Lung (tissue), 17 donors: ENCODE measurements at places on chromosomes 1 and 21. TPM values are rescaled to one million over a fixed set of nuclear protein-coding genes. Genes with fewer than 3 reads are reported as not detected.
A peak's percentile ranks its signal among the peaks of the same experiment; 100 is the strongest.

GRCh38 chr1:92882819-92883218 lies 51.0 kb downstream of the RPL5 start:
- peaks cover 4% of the 10 kb centered on the region for H3K4me1 ChIP-seq
- H3K36me3 ChIP-seq: no peaks in the 10 kb centered on the region
- no peak overlapping the region for H3K27ac ChIP-seq
- H3K4me3 ChIP-seq: no peak overlapping the region
- no peak for DNase-seq
- H3K27me3 ChIP-seq: no peaks in the 10 kb centered on the region

The BCAR3 gene
- 12.2 TPM for polyA plus RNA-seq

GRCh38 chr21:46606427-46606813 lies 1.5 kb upstream of the S100B start:
- H3K36me3 ChIP-seq: no peaks in the 10 kb centered on the region
- no peak overlapping the region for H3K27ac ChIP-seq
- peaks cover 2% of the 10 kb centered on the region for H3K4me1 ChIP-seq
- no peaks in the 10 kb centered on the region for H3K27me3 ChIP-seq
- no peak for DNase-seq

The TAS1R1 gene
- polyA plus RNA-seq: 0.02 TPM

GRCh38 chr1:24642481-24643362 lies at the start of gene SRRM1:
Gene SRRM1, plus strand, starts transcription at chr1:24643302. Its CDS starts 25 bp downstream, at chr1:24643327.
- H3K36me3 ChIP-seq: peaks cover 13% of the 10 kb centered on the region
- H3K27ac ChIP-seq: peak within 1 kb of the TSS; percentile 99
- H3K4me3 ChIP-seq: peak within 1 kb of the TSS; percentile 78
- H3K27me3 ChIP-seq: no peaks in the 10 kb centered on the region
- peaks cover 17% of the 10 kb centered on the region for H3K4me1 ChIP-seq
- peak; percentile 100 for DNase-seq

DNA sequence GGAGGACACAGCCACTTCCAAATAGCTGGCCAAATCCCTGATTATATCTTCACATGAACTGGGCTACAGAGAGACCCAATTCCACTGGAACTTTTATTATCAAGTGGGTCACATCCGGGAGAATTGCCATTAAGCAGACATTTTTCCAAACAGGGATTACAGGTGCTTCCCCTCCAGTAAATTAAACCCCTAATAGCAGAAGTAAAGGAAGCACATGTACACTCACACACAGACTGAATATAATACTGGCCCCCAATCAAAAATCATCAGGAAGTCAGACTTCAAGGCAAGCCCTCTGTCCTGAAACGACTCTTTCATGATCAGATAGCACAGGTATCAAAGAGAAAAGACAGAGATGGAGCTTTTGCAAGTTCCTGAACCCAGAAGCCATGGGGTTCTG lies 118.6 kb upstream of the PPP2R5A start:
- H3K36me3 ChIP-seq: no peaks in the 10 kb centered on the region
- H3K27me3 ChIP-seq: no peaks in the 10 kb centered on the region
- H3K4me3 ChIP-seq: no peak overlapping the region

DNA sequence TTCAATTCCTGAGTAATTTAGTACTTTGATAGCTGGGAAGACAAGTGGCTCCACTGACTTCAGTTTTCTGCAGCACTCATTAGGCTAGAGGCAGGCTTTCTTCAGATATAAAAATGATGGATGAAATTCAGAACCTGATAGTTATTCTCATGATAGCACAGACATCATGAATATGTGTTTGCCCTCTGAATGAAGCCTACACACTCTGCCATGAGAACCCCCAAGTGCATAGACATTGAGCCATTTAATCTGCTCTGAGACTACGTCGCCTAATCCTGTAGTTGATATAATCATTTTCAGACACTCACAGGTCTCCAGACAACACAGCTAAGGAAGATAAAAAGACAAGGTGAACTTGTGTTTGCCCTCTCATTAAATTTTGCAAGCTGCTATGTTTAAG lies 566.1 kb downstream of the AMY1C start:
- H3K27me3 ChIP-seq: no peaks in the 10 kb centered on the region

- DNase-seq: no peak
- no peaks in the 10 kb centered on the region for H3K27me3 ChIP-seq
- no peak overlapping the region for H3K27ac ChIP-seq
- H3K36me3 ChIP-seq: no peaks in the 10 kb centered on the region
- H3K4me1 ChIP-seq: no peaks in the 10 kb centered on the region
- no peak overlapping the region for H3K4me3 ChIP-seq
Observed at GRCh38 chr1:202272103-202272845, 69.5 kb downstream of the UBE2T start.

DNA sequence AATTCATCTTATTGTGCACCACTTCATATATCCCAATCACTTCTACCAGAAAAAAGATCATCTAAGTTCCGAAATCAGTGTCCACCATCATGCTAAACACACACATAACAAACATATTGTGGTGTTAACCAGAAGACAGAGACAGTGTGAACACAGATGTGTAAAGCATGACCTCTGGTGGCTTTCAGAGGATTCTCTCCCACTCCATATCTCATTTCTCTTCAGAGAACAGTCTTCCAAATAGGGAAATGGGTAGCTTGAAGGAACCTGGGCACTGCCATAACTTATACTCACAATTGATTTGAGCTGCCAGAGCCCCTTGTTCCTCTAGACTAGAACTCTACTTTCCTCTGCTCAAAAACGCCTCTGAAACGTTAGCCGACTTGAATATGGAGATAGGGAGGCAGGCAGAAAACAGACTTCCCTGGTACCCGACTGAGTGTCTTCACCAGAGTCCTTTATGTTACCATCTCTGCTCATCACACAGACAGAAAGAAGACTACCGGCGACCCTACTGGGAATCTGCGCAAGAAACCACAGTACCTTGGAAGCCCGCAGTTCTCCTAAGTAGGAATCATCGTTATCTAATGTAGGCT lies 1.8 kb upstream of the ELAPOR1 start:
- peaks cover 28% of the 10 kb centered on the region for H3K27me3 ChIP-seq
- H3K4me1 ChIP-seq: peaks cover 5% of the 10 kb centered on the region
- H3K4me3 ChIP-seq: no peak overlapping the region
- no peaks in the 10 kb centered on the region for H3K36me3 ChIP-seq
- no peak overlapping the region for H3K27ac ChIP-seq
